GF-D8 (cell line): ENCODE measurements at places on chromosomes 1 and 21.

DNA sequence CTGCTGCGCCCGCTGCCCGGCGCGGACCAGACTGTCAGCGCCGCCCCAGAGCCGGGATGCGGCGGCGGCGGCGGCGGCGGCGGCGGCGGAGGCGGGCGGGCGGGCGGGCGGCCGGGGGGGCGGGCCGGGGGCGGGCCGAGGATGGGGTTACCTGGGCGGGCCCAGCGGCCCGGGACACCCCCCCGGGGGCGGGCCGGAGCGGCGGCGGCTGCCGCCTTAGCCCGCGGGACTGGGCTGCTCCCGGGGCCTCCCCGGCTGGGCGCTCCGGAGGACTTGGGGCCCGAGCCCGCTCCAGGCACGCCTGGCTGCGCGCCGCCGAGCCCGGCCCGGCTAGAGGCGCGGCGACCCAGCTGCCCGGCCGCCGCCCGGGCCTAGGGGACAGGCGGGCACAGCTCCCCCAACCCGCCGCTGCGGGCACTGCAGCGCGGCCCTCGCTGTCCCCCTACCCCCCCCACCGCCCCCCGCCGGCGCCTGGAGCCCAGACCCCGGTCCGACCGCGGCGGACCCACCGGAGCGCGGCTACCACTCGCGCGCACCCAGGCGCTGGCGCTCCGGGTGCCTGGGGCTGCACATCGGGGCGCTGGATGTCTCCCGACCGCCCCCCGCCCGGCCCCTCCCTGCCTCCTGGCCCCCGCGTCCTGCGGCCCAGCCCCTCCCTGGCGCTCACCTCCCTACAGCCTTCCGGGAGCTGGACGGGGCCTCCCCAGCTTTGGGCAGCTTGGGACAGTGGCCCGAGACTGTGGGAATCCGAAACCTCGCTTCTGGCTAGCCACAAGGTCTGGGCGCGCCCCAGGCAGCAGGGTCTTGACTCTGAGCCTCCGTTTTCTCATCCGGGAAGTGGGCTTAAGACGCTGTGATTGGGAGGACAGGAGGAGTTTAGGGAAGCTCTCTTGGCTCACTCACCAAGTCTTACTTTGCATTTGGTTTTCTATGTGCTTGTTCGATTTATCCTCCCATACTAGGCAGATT lies at the start of gene WNT4:
WNT4 (minus strand) TSS at position 33 of the 969 bp plus-strand sequence. CDS start 175 bp downstream, outside the sequence.
- no peak for DNase-seq

- DNase-seq, result no peak
These were observed 63.7 kb downstream of the MRPL37 start for GRCh38 chr1:54263601-54264226.

DNA sequence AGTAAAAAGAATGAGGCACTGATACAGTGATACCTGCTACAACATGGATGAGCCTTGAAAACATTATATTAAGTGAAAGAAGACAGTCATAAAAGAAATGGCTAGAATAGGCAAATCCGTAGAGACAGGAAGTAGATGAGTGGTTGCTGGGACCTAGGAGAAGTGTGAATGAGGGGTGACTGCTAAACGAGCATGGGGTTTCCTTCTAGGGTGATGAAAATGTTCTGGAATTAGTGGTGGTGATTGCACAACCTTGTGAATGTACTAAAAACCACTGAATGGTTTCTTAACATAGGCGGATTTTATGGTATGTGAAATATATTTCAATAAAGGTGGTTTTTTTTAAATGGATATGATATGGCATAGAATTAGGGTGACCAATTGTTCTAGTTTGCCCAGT lies 12.6 kb upstream of the SERINC2 start:
- DNase-seq, result peak; percentile 10

DNA sequence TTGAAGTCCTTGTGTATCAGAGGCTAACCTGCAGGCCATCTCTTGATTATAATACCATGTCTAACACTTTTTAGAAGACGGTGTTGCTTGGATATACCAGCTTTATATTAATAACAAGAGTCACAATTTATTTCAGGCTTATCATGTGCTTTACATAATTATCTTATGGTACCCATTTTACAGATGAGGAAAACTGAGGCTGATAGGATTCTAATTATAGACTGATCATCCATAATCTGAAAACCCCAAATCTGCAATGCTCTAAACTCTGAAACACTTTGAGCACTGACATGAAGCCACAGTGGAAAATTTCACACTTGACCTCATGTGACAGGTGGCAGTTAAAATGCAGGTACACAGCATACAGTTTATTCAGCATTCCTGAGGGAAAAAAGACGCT lies 7.2 kb upstream of the RPL11 start:
- DNase-seq, result no peak

DNA sequence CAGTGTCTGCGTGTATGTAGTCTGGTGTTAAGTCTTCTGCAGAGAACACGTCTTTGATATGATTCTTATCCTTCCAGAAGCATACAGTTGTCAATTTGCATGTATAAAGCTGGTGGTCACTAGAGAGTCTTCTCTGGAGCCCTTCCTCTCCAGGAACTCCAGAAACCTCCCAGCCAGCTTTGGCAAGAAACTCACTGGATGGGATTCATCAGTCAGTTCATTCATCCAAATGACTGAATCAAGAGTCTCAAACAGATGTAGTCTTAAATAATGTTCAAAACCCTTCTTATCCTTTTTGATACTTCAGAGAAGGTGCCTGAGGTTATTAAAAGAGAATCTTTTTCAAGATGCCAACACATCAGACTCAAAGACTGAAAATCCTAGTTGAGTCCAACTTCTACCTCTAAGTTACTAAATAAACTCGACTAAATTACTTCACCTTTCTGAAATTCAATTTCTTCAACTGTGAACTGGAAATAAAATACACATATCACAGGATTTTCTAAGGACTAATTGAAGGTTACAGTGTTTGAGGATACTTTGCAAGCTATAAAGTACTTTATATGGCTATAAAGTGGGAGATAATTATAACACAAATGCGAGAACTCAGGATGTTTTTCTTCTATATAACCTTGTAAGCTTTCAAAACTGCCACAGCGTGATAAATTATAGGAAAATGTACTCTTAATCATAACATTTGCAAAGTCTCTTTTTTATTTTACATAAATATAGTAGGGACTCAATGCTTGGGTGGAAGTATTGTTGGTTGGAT lies 252.4 kb downstream of the FGGY start:
- DNase-seq, result no peak

- DNase-seq, result no peak
These were observed 106.7 kb upstream of the C21orf91 start for GRCh38 chr21:17925899-17926298.

DNA sequence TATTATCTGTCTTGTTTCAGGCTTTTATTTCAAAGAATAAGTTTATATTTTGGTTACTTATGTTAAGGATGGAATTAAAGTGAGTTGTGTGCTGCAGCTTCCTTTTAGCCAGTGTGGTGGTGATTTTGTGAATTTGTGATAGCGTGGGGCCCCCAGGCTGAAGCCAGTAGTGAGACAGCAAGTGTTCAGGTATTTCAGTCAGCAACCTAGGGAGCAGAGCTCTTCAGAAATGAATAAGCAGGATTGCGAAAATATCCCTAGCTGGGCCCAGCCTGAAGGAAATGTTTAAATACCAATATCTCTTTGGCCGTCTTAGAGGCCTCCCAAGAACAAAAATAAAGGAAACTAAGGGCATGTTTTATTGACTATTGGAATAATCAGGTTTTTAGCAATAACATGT lies 150.8 kb upstream of the C1orf105 start:
- no peak for DNase-seq

DNA sequence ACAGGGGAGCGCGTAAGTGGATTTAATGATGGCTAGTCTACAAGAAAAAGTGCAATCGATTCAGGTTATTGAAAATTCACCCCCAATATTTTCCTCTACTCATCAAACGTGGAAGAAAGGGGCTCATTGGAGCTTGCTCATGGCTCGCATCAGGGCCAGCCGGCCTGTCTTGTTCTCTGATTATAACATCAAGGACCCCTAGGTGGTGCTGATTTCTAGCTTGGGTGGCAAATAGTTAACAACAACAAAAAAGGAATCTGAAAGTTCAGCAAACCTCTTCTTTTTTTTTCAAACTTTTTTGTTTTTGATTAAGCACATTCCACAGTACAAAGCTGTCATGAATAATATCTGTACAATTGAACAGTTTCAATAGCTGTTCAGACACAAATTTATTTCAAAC lies 35.8 kb upstream of the SOD1 start:
- no peak for DNase-seq

DNA sequence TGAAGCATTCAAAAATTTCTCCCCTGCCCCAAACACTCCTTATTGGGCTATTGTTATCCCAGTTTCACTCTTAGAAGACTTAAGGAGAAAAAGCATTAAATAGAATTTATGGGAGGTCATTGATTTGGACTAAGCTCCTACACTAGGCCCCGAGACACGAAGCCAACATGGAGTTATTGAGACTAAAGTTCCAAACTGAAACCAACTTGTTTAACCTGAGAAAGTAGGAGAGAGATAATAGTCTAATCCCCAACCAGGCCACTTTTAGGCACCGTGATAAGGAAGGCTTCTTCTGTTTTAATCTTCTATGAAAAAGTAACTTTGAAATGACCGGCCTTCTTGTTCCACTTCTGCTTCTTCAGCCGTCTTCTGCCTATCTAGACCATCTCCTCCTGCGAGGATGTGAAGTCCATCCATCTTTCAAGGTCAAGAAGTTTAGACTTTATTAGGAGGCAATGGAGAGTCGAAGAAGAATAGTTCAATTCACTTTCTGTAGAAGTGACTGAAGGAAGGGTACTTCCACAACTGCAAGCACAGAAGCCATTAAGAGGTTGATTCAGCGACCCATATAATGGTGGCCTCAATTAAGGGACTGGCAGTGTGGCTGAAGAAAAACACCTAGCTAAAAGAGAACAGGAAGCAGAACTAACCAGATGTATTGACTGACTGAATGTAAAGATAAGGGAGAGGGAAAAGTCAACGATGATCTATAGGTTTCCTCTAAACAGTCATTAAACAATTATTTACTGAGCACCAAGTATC lies 428.8 kb downstream of the SMYD3 start:
- peak; percentile 29 for DNase-seq

DNA sequence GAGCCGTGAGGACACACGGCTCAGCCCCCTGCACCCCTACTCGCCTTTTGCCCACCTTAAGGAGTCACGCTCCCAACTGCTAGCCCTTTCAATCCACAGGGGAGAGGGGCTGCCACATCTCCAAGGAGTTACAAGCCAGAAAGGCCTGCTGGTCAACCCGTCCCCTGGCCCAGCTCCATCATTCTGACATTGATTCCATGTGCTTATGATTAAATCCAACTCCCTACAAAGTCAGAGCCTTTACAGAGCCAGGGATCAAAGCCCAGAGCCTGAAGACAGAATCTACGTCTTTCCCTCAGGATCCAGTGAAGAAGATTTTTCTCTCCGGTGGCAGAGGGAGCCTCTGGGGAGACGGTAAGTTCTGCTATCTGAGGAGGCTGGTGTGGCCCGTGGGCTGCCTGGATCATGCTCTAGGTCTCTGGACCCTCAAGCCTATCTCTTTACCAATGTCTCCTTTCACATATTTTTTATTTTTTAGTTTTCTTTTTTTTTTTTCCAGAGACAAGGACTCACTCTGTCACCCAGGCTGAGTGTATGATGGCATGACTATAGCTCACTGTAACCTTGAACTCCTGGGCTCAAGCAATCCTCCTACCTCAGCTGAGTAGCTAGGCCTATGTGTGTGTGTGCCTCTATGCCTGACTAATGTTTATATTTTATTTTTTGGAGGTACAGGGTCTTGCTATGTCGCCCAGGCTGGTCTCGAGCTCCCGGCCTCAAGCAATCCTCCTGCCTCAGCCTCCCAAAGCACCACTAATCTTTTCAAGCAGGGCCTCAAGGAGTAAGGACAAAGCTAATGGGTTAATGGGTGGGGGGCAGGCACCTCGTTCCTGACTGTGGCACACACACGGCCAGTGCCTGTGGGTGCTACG lies 61.3 kb downstream of the SLC66A1 start:
- no peak for DNase-seq

GRCh38 chr1:145936247-145936646 lies 9.0 kb upstream of the RBM8A start:
- DNase-seq, result no peak

- DNase-seq, result no peak
These were observed 466.5 kb downstream of the NCAM2 start for GRCh38 chr21:21464684-21465083.

GRCh38 chr1:22889213-22889827 lies 83.3 kb downstream of the LACTBL1 start:
- no peak for DNase-seq

DNA sequence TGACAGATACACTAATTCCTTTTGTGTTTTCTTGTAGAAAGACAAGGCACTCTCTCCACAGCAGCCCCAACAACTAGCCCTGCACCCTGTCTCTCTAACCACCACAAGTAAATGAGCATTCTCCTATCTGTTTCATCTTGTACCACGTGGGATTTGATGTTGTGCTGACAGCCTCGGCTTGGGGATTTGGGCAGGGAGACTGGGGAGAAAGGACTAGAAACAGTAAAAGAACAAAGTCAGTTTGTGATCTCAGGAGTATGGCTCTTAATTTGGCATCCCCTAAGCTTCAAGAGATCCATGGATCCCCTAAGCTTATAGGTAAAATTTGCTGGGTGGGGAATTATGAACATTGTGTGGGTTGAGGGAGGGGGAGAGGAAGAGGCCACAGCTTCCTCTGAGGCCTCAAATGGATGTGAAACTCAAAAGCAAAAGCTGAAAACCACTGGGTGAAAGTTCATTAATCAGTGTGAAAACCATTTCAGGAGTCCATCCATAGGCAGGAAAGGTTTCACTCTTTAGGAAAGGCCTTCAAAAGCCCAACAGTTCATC lies 3.1 kb downstream of the C1orf162 start:
- peak; percentile 43 for DNase-seq

DNA sequence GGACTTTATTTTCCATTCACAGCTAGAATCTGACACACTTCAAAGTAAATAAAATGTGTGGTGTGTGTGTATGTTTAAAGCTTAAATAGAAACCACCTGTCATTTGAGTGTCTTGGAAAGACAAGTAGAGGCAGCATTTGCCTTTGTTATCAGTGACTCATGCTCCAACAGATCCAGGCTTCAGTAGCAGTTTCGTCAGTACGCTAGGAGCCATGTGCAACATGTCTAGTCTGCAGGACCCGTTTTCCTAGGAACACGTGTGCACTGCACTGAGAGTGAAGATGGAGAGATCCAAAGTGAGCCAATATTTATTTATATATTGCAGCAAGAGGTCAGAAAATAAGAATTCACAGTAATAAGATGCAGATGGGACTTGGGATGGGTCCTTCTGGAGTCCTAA lies 41.8 kb downstream of the SGIP1 start:
- DNase-seq, result no peak
